ENCODE measurements at places on chromosomes 16 and 17. TPM values are rescaled to one million over a fixed set of nuclear protein-coding genes. Genes with fewer than 3 reads are reported as not detected.

DNA sequence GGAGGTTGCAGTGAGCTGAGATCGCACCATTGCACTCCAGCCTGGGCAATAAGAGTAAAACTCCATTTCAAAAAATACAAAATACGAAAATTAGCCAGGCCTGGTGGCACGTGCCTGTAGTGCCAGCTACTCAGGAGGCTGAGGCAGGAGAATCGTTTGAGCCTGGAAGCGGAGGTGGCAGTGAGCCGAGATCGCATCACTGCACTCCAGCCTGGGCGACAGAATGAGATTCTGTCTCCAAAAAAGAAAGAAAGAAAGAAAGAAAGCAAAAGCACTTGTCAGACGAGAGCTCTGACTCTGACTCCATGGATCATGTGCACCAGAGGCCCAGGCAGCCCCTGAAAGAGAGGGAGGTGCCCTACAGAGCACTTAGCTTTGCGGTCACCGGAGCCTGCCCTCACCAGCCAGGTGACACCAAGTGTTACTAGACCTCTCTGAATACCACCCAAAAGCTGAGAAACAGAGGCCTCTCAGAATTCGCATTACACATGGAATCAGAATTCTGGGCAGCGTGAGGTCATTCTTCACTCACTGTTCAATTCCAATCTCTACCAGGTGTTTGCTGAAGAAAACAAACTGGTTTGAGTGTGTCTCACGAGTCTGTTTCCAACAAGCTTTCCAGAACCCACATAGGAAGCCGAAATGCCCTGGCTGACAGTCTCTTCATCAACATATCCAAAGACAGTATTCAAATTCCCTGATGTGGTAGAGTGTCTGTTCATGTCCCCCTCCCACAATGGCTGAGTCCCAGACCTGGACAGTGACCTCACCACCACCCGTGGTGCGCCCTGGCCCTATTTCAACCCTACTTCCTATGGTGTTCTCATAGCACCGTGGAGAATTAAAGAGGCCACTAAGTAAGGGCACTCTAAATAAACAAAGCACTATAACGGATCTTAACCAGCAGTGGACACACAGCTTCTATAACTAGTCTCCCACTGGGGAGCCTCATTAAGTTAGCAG, 1.5 kb downstream of the FLCN start:
- no peak overlapping the region for H3K27ac ChIP-seq
- H3K4me1 ChIP-seq, result peaks cover 8% of the 10 kb centered on the region
- peak overlapping the region; percentile 96 for H3K4me3 ChIP-seq
- no peak for DNase-seq
- peaks cover 20% of the 10 kb centered on the region for H3K36me3 ChIP-seq

- H3K36me3 ChIP-seq, result no peaks in the 10 kb centered on the region
- peak; percentile 100 for DNase-seq
- peak within 1 kb of the TSS; percentile 89 for H3K27ac ChIP-seq
Measured at GRCh38 chr17:7614425-7615264, at the start of gene FXR2. FXR2 (minus strand) TSS chr17:7614897; CDS start chr17:7614532, 365 bp downstream.

DNA sequence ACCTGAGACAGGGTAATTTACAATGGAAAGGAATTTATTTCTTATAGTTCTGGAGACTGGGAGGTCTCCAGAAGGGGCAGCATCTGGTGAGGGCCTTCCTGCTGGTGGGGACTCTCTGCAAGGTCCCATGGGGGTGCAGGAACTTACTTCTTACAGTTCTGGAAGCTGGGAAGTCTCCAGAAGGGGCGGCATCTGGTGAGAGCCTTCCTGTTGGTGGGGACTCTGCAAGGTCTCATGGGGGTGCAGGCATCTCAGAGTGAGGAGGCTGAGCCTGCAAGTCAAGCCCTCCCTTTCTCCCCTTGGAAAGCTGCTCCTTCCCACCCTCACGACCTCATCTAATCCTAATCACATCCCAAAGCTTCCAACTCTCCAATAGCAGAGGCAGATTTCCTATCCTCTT, 157.4 kb downstream of the FOXL1 start:
- no peaks in the 10 kb centered on the region for H3K27me3 ChIP-seq
- no peak overlapping the region for H3K4me3 ChIP-seq
- H3K27ac ChIP-seq, result no peak overlapping the region
- peaks cover 6% of the 10 kb centered on the region for H3K36me3 ChIP-seq
- peaks cover 8% of the 10 kb centered on the region for H3K4me1 ChIP-seq
- no peak for DNase-seq

GRCh38 chr16:66289986-66290385, 76.5 kb upstream of the CDH5 start:
- no peaks in the 10 kb centered on the region for H3K27me3 ChIP-seq
- H3K27ac ChIP-seq, result no peak overlapping the region
- no peak for DNase-seq
- H3K36me3 ChIP-seq, result no peaks in the 10 kb centered on the region
- no peaks in the 10 kb centered on the region for H3K4me1 ChIP-seq
- no peak overlapping the region for H3K4me3 ChIP-seq

DNA sequence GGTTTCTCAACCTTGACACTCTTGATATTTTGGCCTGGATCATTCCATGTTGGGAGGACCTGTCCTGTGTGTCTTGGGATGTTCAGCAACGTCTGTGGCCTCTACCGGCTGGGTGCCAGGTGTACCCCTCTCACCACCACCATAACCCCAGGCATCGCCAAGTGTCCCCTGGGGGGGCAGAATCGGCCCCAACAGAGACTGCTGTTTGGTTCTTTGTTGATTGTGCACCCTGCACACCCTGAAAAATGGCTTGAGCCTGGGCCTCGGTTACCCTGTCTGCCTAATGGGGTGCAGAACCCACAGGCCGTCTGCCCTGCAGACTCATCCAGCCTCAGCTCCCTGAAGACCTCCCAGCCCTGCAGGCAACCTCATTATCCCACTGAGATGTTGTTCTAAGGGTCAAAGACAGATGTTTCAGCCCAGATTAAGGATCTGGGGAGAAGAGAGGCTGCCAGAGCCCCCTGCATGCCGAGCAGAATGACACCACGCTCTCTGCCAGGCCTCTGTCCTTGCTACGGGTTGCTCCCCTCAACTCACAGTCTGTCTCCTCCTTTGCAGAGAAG, 9.2 kb downstream of the CACNG1 start:
- H3K4me1 ChIP-seq, result no peaks in the 10 kb centered on the region
- H3K4me3 ChIP-seq, result no peak overlapping the region
- DNase-seq, result no peak
- no peaks in the 10 kb centered on the region for H3K36me3 ChIP-seq
- no peaks in the 10 kb centered on the region for H3K27me3 ChIP-seq

DNA sequence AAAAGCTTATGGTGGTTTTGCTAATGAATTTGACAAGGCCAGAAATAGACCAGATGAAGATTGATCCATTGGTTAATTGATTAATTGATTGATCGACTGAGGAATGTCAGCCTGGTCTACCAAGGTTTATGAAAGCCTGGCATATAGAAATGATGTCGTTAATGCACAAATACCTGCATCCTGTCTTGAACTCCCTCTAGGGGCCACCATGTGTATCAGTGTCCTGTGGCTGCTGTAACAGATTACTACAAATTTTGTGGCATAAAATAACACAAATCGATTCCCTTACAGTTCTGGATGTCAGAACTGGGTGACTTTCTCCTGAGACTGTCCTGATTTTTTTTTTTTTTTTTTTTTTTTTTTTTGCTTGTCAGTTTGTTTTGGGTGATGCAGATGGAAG, 553.2 kb downstream of the MAF start:
- H3K27ac ChIP-seq, result no peak overlapping the region
- H3K4me3 ChIP-seq, result no peak overlapping the region
- no peak for DNase-seq

DNA sequence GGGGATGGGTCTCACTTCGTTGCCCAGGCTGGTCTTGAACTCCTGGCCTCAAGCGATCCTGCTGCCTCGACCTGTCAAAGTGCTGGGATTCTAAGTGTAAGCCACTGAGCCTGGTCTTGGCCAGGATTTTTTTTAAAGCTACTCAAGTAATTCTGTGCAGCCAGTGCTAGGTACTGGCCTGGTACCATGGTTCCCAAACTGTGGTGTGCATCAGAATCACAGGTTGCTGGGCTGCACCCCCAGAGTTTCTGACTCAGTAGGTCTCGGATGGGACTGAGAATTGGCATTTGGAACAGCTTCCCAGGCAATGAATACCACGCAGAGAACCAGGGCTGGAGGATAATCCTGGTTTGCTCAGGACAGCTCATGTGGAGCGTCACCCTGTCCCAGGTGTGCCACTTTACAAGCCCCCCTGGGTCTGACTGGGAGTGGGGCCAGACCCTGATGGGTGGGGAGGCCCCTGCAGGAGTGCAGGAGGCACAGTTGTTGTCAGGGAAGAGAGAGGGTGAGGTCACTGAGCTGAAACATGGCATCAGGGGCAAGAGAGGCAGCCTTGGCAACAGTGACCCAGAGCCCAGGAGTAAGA, 10.7 kb upstream of the MRPS23 start:
- peaks cover 3% of the 10 kb centered on the region for H3K36me3 ChIP-seq
- peak overlapping the region; percentile 72 for H3K4me3 ChIP-seq
- DNase-seq, result no peak
- H3K27ac ChIP-seq, result peak overlapping the region; percentile 76

DNA sequence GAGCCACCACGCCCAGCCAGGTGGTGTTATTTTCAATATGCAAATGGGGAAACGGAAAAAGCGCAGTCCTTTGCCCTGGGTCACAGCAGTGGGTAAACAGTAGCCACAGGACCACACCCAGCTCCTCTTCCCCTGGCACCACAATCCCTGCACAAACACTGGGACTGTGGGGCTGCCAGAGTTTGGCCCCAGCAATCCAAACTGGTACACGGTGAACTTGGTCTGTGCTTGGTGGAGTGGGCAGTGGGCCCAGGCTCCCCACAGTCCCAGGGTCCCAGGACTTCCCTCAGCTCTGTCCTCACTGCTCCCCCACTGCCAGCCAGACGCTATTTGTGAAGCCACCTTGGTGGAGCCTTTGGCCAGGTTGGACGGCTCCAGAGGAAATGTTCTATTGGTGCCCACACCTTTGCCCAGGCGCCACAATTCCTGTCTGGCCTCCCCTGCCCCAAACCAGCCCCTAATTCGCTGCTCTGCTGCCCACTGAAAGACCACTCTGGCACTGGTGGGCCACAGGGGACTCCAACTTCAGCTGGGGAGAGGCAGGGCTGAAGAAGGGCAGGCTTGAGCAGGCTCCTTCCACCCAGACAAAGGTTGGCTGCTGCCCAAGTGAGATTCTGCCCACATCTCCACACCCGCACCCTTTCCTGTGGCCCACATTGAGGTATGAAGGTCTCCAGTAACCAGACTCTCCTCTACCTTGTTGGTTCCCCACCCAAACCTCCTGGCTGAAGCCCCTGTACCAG, 2.1 kb downstream of the CHAD start:
- peaks cover 6% of the 10 kb centered on the region for H3K36me3 ChIP-seq
- H3K27me3 ChIP-seq, result peaks cover 4% of the 10 kb centered on the region
- DNase-seq, result no peak
- H3K4me3 ChIP-seq, result no peak overlapping the region

DNA sequence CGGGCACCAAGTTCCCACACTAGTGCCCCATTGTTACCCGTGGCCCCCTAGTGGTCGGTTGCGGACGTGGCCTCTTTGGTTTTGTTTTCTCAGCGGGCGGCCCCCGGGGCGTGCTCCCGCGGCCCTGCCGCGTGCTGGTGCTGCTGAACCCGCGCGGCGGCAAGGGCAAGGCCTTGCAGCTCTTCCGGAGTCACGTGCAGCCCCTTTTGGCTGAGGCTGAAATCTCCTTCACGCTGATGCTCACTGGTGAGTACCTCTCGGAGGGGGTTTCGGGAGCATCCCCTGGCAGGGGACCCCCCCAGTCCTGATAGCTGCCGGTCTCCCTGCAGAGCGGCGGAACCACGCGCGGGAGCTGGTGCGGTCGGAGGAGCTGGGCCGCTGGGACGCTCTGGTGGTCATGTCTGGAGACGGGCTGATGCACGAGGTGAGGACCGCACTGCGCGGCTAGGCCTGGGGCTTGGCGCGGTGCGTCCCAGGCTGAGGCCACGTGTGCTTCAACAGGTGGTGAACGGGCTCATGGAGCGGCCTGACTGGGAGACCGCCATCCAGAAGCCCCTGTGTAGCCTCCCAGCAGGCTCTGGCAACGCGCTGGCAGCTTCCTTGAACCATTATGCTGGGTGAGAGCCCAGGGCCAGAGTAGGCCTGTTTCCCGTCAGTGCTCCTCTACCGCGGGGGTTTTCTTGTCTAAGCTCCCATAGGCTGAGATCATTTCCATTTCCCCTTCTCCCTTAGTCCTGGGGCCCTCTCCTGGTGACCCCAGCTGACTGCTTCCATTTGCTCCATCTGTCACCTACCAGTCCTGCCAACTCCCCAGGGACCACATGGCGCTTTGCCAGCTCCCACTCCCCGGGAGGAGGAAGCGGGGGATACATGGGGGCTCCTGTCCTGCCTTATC, 1.7 kb downstream of the SPHK1 start:
- peaks cover 6% of the 10 kb centered on the region for H3K4me1 ChIP-seq
- H3K27ac ChIP-seq, result peak overlapping the region; percentile 94
- DNase-seq, result peak; percentile 86

DNA sequence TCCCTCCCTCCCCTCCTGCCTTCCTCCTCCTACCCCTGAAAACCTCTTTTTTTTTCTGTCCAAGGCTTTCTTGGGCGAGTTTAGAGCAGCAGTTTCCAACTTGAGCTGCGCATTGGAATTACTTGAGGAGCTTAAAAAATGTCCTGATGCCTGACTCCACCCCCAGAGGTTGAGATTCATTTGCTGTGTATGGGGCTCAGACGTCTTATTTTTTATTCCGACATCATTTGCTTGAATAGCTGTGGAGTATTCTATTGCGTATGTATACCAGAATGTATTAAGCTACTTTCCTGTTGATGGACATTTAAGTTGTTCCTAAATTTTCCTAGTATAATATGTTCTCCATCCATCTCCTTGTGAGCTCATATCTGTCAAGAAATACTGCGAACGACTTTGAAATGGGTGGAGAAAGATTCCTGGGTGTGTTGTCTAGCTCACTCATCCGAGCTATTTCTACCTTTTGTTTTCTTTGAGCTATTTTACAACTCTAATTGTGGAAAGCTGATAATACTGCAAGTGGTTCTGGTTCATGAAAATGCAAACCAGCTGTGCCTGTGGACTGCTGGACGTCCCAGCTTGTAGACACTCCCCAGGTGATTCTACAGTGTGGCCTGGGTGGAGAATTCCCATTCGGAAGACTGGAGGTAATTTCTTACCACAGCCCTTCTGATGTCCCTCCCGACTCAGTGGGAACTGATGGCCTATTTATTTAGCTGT, 40.5 kb downstream of the CMIP start:
- H3K4me1 ChIP-seq, result no peaks in the 10 kb centered on the region
- no peaks in the 10 kb centered on the region for H3K36me3 ChIP-seq
- H3K27ac ChIP-seq, result no peak overlapping the region
- H3K27me3 ChIP-seq, result no peaks in the 10 kb centered on the region

- no peaks in the 10 kb centered on the region for H3K27me3 ChIP-seq
- no peak overlapping the region for H3K27ac ChIP-seq
- no peak for DNase-seq
- H3K4me1 ChIP-seq, result no peaks in the 10 kb centered on the region
- no peak overlapping the region for H3K4me3 ChIP-seq
Measured at GRCh38 chr16:72255786-72256185, 83.8 kb upstream of the PMFBP1 start.

- H3K36me3 ChIP-seq, result no peaks in the 10 kb centered on the region
- no peak overlapping the region for H3K27ac ChIP-seq
- H3K4me3 ChIP-seq, result no peak overlapping the region
- H3K4me1 ChIP-seq, result no peaks in the 10 kb centered on the region
Measured at GRCh38 chr16:52254746-52255145, 292.2 kb downstream of the TOX3 start.

- H3K4me3 ChIP-seq, result peak overlapping the region; percentile 93
- no peak for DNase-seq
- peaks cover 19% of the 10 kb centered on the region for H3K4me1 ChIP-seq
- H3K27ac ChIP-seq, result peak overlapping the region; percentile 76
- H3K27me3 ChIP-seq, result no peaks in the 10 kb centered on the region
Measured at GRCh38 chr17:8382880-8383142, 182 bp downstream of the RPL26 start.

TMEM11 gene
- total RNA-seq, result 25.7 TPM

OR2C1 gene
- not detected for total RNA-seq

CCL5 gene
- total RNA-seq, result 43.2 TPM

SPAG7 gene
- 4.9 TPM for total RNA-seq

PMFBP1 gene
- total RNA-seq, result not detected

KRT40 gene
- not detected for total RNA-seq

All from ascending aorta (tissue), 2 donors.